ENCODE measurements at places on chromosomes 7 and 10.
A peak's percentile ranks its signal among the peaks of the same experiment; 100 is the strongest.

DNA sequence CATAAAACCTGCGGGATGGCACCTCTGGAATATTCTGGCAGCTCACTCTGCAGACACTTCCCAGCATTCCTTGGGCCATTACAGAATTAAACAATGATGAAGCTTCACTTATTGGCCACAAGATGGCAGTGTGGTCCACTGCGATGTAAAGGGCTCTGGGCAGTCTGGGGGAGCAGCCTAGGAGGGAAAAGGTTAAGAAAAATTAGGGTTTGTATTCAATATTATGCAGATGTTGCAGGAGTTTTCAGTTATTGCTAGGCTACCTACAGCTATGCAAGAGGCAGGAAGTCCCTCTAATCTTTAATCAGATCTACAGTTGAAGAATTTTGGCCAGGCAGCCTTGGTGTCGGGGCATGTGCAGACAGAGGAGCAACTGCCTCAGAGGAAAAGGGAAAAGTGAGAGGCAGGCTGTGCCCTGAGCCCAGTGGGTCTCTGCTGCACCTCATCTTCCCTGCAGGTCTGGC, 233.2 kb upstream of the PRSS1 start:
- peak; percentile 54 for DNase-seq

DNA sequence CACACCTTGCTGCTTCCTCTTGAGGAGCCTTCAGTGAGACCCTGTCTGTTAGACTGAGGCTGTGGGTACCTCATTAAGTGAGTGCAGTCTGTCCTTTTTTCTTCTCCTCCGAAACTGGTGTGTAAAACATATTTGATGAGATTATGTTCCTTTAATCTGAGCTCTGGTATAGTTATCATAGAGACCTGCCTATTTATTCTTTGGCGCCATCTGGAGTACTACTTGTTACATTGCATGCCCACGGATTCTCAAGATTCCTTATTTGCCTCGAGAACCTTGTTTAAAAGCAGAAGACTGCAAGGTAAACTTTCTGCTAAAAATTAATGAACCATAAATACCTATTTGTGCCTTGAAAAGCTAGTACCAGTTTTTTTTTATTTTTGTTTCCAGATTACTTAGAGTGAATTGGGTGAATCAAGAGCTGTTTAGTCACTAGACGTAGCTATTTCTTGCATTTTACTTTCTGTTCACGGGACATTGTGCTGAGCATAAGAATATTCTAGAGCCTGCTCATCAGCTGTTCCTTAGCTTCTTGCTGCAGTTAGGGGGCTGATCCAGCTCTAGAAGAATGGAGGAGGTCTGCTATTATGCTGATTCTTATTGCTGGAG, 16.9 kb upstream of the STMP1 start:
- no peak for DNase-seq

DNA sequence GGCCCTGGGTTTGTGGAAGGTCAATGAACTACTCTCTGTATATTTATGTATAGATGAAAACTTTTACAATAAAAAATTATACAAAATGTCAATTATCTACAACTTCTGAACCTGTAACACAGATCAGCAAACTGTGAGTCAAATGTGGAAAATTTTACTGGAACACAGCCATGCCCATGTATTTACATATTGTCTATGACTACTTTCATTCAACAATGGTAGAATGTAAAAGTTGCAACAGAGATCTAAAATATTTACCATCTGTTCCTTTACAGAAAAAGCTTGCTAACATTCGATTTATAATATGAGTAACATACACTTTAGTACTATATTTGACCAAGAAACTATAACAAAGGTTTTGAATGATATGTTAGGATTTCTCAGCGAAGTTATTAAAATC, 481.6 kb downstream of the PARD3 start:
- DNase-seq: no peak

- DNase-seq: peak; percentile 86
Measured at GRCh38 chr10:102133373-102134195, 744 bp downstream of the PPRC1 start.

GRCh38 chr10:73873838-73874215, 528 bp downstream of the CAMK2G start:
- DNase-seq: no peak

- DNase-seq: no peak
Measured at GRCh38 chr7:98058186-98058585, 48.5 kb upstream of the LMTK2 start.

DNA sequence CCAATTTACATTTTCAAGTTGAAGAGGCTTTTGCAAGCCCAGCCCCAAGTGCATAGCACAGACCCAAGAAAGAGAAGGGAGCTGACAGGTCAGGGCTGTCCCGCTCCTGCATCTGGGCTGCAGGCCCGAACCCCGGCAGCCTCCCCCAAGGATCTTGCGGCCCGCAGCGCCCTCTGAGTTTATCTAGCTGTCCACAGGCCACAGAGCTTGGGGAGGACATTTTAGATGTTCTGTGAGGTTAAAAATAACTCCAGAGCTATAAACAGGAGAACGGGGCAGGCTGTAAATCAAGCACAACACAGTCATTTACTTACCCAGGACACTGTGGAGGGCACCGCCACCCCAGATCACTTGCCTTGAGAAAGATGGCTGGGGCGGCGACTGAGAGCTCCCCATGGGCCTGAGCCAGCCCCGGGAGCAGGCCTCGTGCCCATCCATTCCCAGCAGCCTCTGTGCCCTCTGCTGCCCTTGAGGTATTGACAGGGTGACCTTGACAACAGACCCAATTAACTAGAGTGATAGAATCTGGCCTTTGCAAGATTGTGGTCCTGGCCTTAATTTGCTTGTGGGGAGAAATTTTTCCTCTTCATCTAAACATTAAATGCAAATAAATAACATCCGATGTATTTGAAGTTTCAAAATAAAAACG, 563.0 kb downstream of the TCERG1L start:
- DNase-seq: peak; percentile 34

DNA sequence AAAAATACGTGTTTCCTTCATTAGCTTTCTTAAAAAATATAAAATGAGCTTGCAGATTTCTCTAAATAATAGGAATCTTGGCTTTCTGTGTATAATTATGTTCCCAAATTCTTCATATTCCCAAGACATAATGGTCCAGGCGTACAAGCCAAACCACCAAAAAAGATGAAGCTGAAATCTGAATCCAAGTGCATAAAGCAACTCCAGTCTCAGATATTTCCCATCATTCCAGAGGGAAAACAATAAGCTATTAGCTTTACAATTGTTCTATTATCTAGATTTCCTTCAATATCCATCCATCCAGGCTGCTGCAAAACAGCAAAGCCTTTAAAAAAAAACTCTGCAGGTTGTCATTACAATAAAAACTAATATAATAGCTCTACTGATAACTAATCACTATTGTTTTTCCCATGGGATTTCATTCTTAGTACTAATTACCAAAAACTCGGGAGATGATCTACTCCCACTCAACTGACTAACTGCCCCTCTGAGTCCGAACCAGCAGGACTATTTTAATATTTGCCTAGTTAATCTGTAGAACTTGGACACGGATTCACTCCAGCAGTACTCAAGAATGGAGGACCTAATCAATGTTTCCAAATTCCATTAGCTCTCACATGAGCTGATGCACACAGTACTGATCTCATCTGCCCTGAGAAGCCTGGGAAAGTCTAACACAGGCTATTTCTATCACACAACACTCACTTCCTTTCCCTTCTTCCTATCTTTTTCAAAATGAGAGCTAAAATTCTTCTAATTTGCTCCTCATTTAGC, 108.9 kb upstream of the ASAH2 start:
- no peak for DNase-seq

DNA sequence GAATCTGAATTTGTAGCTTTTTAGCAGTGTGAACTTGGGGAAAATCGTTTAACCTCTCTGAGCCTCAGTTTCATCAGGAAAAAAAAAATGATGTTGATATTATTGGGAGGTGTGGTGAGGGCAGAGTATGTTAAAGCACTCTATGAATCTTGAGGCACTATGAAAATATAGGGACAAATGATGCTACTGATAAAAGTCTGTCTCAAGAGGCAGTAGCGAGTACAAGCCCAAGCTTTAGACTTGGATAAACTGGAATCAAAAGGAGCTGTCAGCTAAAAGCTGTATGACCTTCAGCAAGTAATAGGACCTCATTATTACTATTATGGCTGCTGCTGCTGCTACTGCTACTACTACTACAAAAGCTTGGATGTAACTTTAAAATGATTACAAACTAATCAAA, 8.4 kb downstream of the ZNF277 start:
- no peak for DNase-seq

GRCh38 chr10:112700215-112700671, 249.8 kb upstream of the TCF7L2 start:
- DNase-seq: no peak

GRCh38 chr7:78900806-78901205, 552.7 kb downstream of the MAGI2 start:
- no peak for DNase-seq

- DNase-seq: no peak
Measured at GRCh38 chr7:113199841-113200240, 81.5 kb upstream of the SMIM30 start.

- no peak for DNase-seq
Measured at GRCh38 chr7:50497068-50497642, 47.0 kb upstream of the FIGNL1 start.

DNA sequence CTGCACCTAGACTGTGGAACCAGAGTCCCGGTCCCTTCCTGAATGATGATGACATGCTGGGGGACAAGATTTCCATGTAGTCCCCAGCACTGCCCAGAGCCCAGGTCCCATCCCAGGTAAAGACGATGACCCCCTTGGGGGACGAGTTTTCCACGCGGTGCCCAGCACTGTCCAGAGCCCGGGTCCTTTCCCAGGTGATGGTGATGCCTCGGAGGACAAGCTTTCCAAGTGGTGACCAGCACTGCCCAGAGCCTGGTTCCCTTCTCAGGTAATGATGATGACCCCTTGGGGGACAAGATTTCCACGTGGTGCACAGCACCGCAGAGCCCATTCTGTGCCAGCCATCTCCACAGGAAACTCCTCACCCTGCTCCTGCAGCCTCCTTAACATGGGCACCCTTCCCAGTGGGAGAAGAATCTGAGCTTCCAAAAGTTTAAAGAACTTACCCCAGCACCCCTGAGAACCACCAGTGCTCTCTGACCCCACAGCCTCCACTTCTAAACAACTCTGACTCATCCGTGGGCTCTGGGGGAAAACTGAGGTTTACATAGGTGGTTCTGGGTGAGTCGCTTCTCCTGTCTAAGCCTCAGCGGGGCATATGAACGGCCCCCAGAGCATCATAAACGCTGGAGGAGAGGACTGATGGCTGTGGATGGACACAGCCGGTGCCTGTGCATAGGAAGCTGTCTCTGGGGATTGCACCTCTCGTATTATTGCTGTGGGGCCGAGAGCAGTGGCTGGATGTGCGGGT, 233.2 kb downstream of the TCERG1L start:
- DNase-seq: no peak

- DNase-seq: no peak
Measured at GRCh38 chr10:86048571-86048970, 318.0 kb downstream of the GRID1 start.

DNA sequence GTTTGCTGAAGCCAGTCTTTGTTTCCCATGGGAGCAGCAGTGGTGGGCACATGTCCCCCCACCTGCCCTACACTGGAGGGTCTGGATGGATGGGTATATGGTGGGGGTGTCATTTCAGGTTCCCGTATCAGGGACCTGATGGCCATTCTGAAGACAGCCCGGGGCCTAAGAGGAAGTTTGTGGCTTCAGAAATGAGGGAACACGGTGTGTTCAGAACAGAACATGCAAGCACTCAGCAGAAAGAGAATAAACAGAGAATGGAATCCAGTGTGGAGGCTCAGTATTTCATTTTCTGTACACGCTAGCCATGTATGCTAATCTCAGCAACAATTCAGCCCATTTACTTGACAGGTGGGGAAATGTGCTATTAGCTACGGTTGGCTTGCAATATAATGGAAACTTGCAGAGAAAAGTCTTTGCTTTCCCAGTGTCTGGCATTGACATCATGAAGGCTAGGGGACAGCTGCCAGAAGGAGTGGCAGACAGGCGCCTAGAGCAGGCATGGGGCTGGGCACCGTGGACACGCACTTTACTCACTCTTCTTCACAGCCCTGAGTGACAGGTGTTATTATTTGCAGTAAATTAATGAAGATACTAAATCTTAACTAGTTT, 98.6 kb downstream of the ELMO1 start:
- no peak for DNase-seq

GRCh38 chr7:64873517-64873916, 29.6 kb upstream of the ZNF273 start:
- no peak for DNase-seq

DNA sequence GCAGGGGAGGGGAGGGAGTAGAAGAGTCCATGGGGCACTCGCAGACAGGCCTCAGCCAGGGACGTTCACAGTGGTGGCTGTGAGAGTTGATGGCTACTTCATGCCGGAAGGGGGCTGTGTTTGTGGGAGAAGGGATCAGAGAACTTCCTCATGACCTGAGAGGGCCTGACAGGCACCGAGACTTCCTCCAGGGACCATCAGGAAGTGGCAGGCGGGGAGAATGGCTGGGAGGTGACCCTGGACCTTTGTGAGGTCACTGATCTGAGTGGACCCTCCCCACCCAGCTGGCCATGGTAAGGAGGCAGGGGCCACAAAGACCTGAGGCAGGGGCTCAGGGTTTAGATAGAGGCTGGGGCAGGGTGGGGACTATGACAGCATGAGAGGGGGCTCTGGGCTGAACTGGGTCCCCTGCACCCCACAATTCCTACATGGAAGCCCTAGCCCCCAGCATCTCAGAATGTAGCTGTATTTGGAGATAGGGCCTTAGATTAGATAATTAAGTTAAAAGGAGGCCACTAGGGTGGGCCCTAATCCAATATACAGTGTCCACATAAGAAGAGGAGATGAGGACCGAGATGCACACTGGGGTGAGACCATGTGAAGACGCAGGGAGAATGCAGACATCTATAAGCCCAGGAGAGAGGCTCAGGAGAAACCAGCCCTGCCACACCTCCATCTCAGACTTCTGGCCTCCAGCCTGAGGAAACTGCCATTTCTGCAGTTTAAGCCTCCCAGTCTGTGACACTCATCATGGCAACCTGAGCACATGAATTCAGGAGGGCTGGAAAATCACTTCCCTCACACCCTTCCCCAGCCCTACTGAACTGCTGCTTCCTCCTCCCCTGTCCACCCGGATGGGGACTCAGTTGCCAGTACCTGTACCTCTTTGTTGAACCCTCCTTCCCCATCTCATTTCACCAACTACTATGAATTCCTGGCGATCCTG, 273.9 kb upstream of the ZNF32 start:
- DNase-seq: peak; percentile 27

- DNase-seq: no peak
Measured at GRCh38 chr7:86793136-86793535, 149.4 kb downstream of the GRM3 start.

- no peak for DNase-seq
Measured at GRCh38 chr7:51521054-51521453, 204.4 kb upstream of the COBL start.

DNA sequence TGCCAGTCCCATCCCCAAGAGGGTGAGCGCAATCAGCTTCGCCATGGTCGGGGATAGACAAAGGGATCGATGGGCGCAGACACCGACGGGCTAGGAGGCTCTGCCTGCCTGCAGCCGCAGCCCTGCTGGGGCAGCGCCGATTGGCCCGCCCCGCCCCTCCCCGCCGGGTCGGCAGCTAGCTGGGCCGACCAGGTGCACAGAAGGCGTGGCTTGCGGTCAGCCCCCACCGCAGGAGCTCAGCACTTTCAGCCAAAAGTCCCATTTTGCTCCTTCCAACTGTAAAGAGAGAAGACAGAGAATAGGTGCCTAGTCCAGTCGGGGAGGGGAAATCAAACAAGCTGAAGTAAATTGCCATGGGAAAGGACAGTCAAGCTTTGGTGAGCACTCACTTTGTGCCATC, at the start of gene PON1:
TSS of gene PON1 (minus strand) at position 102 of the 400 bp plus-strand sequence. CDS start at position 45, 57 bp downstream.
- no peak for DNase-seq

- DNase-seq: no peak
Measured at GRCh38 chr7:87886875-87887274, 10.6 kb downstream of the DBF4 start.

GRCh38 chr7:40747856-40748255, 613.1 kb downstream of the SUGCT start:
- no peak for DNase-seq

Data from ureter (tissue), 1 donor.